ENCODE measurements at places on chromosomes 3 and 15.

DNA sequence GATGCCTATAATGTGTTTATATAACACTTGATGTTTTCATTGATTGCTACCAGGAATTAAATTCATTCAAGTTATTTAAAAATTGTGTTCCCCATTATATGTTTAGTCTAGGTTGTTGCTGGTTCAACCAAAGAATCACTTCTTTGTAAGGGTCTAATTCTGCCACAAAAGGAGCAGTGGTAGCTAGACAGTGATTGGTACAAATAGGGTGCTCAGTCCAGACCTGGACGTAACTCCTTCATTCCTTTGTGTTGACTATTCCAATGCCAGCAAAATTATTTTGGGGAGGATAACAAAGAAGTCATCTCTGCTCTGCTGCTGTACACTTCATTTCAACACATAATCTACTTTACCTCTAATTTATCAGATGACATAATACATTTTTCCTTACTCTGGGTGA, 1.2 kb downstream of the CHMP2B start:
- DNase-seq, result no peak

- no peak for DNase-seq
These were observed 282.8 kb downstream of the CTNNB1 start for GRCh38 chr3:41482134-41482533.

DNA sequence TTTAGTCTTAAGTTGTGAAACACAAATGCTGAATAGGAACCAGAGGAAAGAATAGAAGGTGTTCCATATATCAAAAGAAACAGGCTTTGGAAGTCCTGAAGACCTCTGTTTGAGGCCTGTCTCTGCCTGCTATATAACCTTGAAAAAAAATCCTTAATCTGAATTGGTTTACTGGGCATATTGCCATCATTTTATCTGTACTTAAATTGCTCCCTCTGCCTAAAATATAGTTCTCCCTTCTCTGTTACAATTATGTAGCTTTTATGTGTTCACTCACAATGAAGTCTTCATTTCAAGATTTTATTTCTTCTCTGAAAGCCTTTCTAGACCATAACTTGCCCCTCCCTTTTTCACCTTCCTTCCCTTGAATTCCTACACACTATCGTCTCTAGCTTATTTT, 21.2 kb downstream of the ARL13B start:
- no peak for DNase-seq

DNA sequence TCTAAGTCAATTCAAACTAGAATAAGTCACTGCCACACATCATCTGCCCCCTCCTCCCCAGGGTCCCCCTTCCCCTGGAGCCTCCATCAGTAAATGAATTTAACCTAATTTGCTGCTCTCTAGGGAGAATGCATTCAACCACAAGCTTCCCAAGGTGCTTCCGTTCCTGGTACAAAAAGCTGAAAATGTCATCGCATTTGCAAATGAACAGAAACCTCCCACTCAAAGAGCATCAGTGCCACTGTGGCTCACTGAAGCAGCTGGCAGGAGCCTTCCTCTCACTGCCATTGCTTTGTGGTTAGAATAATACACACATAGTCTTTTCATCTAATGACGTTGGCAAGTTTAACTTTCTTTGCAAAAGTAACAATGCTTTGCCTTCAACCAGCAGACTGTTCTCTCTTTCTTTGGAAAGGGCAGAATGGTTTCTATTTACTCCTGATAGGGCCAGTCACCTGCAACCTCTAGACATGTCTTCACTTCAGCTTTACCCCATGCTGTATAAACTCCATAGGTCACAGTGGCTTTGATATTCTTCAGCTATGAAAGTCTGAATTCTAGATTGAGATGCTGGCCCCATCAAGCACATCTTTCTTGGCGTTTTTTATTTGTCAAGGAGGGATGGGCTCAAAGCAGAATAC, 238.1 kb downstream of the CPNE4 start:
- no peak for DNase-seq

DNA sequence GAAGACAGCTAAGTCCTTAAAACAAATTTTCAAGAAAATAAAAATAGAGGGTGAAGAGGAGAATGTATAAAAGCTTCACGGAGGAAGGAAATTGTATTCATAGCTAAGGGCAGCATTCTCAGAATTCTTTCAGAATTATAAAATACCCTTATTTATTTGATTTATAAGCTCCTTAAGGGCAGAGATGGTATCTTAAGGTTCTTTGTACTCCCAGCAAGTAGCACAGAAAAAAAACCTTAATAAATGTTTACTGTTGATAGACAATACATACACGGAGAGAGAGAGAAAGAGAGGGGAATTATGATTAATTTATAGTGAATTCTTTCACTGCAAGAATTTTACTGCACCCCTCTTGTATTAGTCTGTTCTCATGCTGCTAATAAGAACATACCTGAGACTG, 375.6 kb upstream of the CCDC54 start:
- DNase-seq, result no peak

GRCh38 chr3:51544011-51544775, 5.7 kb downstream of the RAD54L2 start:
- no peak for DNase-seq

DNA sequence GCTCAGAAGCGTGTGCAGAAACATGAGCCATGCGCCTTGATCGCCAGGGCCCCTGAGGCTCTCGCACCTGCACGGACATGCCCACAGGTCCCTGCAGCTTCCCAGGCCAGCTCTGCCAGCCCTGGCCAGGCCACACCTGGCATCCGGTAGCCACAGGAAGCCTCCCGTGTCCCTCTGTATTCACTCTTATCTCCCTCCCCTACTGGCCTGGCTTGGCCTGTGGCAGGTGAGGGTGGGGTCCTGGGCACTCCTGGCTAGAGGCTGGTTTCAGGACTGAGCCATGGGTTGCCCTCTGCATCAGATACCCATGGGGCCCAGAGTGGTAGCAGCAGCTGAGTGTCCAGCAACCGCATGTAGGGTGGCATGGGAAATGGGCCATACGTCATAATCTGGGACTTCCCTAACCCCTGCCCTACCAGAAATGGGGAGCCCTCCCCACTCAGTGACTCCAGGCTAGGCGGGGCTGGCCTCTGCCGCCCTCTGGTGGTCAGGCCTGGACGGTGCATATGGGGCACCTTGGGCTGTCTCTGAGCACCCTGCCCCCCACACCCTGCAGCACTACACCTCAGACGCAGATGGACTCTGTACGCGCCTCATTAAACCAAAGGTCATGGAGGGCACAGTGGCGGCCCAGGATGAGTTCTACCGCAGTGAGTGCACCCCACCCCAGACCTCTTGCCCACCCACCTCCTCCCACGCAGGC, 12.6 kb upstream of the LMAN1L start:
- no peak for DNase-seq

GRCh38 chr15:71295603-71296314, 180.5 kb downstream of the THSD4 start:
- no peak for DNase-seq

DNA sequence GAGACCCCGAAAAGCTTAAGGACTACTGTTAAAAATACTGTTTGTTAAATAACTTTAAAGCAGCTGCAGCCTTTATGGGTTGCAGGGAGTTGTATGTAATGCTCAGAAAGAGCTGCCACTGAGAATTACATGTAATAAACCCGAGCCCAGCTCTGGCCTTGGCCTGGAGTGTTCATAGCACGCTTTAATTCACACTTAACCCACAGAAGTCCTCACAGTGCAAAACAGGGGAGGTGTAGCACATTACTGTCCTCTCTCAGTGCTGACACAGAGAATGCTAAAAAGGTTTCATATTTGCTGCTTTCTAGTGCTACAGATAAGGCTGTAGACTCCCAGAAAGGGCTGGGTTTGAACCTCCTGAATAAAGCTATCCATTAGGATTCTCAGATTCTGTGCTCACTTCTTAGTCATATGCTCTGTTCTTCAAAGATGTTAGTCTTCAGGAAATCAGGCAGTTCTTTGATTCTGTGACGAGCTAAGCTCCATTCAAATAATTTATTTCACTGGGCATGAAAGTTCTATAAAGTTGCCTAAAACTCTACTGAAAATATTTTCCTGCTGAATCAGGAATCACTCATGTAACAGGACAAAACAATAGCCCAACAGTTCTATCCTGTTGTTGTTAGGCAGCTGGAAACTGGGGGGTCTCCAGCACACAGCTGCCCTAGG, 108.0 kb downstream of the SENP2 start:
- DNase-seq, result no peak

- peak; percentile 98 for DNase-seq
These were observed 11.0 kb downstream of the ETV5 start for GRCh38 chr3:186097663-186098451.

- DNase-seq, result no peak
These were observed 217.0 kb upstream of the ICE2 start for GRCh38 chr15:60695713-60696522.
